ENCODE measurements at places on chromosomes 4 and X.

GRCh38 chrX:34768290-34768689 is 111.2 kb upstream of the TMEM47 start:
- DNase-seq: no peak

DNA sequence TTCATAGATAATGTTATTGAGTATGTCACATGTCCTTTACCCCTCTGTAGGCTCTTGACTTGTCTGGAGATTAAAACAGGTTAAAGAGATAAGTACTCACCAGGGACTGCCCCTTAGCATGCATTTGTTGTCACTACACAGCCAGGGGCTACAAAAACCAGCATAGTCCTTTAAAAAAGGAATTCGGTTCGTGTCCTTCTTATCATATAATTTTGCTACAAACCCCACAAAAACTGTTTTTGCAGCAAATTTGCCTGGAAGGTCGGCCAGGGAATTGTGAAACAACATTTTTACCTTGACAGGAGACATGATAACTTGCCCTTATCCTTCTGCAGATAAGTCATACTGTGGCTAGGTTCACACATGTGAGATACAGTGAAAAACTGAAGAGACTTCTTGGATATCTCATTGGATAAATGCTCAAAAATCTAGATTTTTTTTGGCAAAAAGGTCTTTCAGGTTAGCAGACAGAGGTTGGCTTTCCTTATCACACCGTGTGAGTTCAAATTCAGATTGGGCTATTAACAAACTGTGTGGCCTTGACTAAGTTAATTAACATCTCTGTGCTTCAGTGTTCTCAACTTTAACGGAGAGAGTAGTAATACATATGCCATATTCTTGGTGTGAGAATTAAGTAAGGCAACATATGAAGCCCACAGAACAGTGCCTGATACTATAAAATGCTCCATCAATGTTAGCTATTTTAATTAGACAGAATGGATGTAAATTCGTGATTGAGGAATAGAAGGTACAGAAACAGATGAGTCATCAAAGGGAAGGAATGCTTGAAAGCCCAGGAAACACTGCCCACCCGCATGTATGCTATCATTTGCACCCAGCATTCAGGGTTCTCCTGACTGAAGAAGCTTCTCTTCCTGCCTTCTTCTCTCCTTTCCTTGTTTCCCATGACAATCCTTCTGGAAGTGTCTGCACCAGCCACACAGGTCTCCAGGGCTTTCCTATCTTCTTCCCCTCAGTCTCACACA is 30.0 kb downstream of the FAM9C start:
- DNase-seq: no peak

GRCh38 chr4:112127803-112128202 is 17.5 kb upstream of the FAM241A start:
- DNase-seq: no peak

- peak; percentile 1 for DNase-seq
Observed at GRCh38 chr4:82792912-82793649, 5.5 kb downstream of the SCD5 start.

DNA sequence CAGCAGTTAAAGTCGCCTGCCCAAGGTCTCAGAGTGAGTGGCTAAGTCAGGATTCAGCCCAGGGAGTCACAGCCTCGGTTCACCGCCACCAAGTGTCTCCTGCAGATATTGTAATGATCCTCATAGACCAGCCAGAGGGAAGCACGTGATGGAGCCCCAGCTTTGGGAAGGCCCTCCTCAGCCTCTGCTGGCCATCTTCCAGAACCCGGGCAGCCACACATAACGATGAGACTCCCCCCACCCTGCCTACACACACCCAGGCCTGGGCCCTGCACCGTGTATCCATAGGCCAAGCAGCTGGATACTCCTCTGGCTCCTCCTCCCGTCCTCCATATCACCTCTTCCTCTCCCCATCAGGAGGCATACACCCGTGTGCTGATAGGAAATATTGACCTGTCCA is 19.6 kb upstream of the SASH3 start:
- no peak for DNase-seq

GRCh38 chr4:3781193-3781886 is 15.2 kb downstream of the ADRA2C start:
- DNase-seq: no peak
